ENCODE measurements at places on chromosomes 5 and 9. TPM values are rescaled to one million over a fixed set of nuclear protein-coding genes. Genes with fewer than 3 reads are reported as not detected.

The TMEM232 gene
- total RNA-seq = 3.0 TPM

The AFAP1L1 gene
- 0.08 TPM for total RNA-seq

The FOXI1 gene
- not detected for total RNA-seq

The KCNIP1 gene
- not detected for total RNA-seq

The ALDH1A1 gene
- 11.9 TPM for total RNA-seq

The RNF183 gene
- total RNA-seq = not detected

The ASS1 gene
- not detected for total RNA-seq

The FREM1 gene
- total RNA-seq = not detected

- no peak for DNase-seq
These were observed 483.5 kb upstream of the TNC start for GRCh38 chr9:115601434-115601833.

DNA sequence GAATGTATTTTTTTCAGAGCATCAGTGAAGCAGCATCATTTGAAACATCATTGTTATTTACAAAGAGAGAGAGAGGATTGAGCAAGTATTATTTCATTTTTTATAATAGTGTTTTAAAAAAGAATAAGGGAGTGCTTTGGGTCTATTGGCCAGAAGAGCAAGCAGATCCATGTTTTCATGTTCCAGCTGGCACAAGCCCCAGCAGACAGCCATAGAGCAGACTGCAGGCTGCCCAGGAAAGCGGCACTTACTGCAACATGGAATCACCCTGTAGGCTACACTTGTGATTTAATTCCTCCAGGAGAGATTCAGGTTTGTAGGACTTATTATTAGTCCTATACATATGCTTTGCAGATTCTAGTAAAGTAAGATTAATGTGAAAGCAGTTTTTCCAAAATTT, 407.0 kb upstream of the GRAMD2B start:
- no peak for DNase-seq

DNA sequence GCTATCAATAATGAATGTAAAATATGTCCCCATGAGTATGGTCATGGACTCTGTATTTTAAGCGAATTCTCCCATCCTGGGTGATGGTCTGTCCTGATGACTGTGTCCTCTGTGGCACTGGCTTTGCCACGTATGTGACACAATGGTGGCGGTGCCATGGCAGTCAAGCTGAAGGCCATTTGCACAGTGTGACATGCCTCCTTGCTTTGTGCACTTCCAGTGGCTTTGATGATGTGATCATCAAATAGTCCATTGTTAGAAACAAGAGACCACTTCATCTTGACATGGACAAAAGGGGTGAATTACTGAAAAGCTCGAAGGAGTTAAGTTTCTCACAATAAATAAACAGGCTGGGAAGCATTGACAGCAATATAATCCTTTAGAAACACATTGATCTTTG, 31.0 kb upstream of the PRRC1 start:
- DNase-seq = no peak

- no peak for DNase-seq
These were observed 8.5 kb upstream of the PPIC start for GRCh38 chr5:123044926-123045617.

DNA sequence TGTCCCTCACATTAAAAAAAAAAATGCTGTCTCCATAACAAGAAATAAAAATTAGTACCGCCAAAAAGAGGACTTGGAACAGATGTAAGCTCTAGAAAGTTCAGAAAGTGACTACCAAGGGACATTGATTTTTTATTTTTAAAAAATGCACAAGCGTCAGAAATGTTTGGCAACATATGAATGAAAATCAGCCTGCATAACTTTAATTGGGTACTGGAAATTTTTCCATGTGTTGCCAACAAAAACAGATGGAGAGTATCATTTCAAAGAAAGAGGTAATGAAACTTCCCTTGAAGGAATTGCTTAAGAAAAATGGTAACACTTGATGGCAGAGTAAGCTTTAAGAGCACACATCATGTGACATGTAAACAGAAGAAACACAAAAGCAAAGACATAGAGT, 47.2 kb downstream of the OR2K2 start:
- no peak for DNase-seq

DNA sequence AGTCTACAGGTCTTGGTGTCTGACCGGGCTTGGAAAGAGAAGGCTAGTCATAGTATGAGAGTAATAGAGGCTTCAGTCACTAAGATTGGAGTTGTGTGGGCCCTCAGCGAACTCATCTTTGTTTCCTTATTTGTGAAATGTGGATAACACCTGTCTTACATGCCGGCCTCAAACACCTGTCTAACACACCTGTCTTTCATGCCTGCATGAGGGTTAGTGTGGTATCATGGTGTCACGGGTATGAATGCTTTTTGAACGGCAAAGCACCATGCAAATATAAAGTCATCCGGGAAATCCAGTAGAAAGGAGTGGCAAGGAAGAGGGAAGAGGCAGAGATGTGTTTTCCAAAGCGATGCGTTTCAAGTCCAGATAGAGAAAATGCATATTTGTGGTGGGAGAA, 25.5 kb downstream of the GRAMD2B start:
- DNase-seq = no peak

DNA sequence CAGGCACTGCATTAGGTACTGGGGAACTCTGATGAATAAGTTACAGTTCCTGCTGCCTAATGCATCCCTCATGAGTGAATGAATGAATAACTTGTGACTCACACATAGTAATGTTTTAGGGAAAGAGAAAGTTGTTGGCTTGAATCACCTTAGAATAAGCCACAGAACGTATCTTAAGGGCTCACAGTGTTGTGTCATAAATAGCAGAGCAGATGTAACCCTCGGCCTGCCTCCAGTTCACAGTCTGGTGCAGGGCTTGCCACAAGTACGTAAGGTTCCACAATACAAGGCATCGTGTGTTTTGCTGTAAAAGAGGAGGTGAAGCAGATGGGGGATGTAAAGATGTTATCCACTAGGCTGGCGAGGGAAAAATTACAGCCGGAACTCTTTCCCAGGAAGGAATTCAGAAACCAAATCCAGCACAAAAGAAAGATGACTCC, 218.7 kb downstream of the TRPM3 start:
- no peak for DNase-seq

DNA sequence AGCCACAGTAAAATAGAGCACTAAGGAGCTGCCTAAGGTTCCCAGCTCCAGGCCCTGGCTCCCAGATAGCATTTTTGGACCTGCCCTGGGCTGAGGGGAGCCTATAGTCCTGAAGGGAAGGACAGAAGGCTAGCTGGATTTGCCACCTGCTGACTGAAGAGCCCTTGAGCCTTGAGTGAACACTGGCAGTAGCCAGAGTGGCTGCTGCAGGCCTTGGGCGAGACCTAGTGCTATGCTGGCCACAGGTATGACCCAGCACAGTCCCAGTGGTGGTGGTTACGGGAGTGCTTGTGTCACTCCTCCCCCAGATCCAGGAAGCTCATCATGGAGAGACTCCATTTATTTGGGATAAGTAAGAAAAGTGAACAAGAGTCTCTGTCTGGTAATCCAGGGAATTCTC, 10.3 kb upstream of the STX17 start:
- no peak for DNase-seq

DNA sequence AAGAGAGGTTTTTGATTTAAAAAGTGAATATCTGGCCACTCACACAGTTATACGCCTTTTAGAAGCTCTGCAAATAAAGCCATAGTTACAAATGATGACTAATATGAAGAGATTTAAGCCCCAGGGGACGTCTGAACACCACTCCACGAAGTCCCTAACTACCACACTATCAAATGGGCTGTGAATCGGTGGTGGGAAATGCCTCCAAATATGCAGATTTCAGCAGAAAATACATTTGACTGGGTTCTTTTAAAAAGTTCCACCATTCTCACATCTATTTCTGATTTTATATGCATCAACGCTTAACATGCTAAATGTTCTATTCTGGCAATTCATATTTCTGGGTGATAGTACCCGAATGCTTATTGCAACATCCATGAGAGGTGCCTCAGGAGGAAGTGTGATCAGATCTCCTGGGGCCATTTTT, 22.5 kb downstream of the TICAM2 start:
- no peak for DNase-seq

- no peak for DNase-seq
These were observed 55.1 kb downstream of the WHRN start for GRCh38 chr9:114450181-114450580.

- DNase-seq = no peak
These were observed 308.2 kb upstream of the PRR16 start for GRCh38 chr5:120155873-120156272.

DNA sequence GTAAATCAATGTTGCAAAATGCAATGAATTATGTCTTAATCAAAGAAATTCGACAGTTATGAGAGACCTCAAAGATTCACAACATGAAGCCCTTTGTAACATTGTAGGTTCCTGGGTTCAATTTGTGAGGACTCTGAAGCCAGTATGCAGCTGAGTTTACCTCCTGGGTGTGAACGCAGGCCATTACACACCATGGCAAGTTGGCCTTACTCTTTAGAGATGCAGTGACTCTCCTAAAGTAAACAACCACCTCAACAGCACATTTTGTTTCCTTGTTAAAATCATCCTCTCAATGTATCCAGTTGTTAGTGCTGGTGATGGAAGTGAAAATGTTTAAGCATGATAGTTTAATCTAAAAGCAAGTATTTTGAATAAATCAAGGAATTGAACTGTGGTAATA, 73.8 kb downstream of the JAKMIP2 start:
- no peak for DNase-seq

DNA sequence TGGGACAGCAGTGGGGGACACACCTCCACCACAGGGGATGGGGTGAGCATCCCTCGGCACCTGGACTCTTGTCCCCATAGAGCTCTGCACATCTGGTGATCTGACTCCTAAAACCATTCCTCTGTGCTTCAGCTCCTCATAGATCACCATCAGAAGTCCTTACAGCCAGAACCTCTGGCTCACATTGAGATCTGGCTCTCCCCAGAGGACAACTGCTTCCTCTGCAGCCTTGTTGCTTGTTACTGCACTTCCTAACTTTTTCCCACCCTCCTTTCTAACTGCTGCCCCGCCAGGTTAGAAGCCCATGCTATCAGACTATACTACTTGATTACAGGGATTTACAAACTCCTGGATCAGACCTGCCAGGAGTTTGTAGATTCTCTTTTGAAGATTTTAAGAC, 64.5 kb downstream of the ARSB start:
- DNase-seq = no peak

DNA sequence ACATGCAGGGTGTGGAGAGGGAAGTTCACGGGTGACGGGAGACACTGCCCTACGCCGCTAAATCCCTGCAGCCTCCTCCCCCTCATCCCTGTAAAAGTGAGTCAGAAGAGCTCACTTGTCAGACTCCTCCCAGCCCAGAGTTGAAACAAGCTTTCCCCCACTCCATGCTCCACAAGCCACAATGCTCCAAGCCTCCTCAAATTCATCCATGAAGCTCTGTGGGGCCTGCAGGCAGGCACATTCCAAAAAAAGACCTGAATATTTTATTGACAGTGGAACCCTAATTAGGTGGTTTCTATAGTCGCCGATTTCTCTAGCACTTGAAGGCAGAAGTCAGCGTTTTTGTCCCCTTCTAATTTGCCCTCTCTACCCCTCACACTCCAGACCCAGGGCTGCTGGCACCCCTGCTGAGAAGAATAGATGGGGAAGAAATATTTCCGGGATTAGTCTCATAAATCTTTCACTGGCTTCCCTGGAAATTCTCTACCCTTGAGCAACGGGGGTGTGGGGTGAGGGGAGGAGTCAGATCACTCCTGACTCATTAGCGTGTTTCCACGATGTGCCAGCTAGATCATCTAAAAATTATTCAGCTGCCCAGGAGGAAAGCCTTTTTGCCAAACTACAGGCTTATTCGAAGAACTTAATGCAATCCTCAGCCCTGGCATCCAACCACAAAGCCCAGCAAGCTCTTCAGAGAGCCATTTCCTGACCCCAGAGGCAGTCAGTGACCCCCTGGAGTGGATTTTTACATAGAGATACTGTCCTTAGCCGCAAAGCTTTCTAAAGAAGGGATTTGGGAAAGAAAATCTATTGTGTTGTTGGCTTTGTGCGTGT, 97.1 kb downstream of the ENC1 start:
- no peak for DNase-seq

GRCh38 chr5:112333331-112333781, 85.7 kb downstream of the EPB41L4A start:
- DNase-seq = no peak

DNA sequence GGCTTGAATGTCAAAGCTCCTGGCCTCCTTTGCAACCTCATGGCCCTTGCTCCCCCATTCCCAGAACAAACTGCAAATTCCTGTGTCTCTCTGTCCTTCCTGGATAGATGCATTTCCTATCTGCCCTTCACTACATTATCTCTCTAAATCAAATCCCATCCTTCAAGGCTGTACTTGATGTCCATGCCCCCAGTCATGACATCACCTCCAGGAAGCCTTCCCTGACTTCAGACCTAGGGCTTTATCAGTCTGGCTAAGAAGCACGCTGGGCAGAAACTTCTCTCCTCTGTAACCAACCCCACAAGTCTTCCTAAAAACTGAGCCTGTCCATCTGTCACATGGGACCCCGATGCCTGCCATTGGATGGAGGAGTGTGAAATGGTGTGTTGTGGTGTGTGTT, 25.7 kb upstream of the TNIP1 start:
- DNase-seq = no peak

DNA sequence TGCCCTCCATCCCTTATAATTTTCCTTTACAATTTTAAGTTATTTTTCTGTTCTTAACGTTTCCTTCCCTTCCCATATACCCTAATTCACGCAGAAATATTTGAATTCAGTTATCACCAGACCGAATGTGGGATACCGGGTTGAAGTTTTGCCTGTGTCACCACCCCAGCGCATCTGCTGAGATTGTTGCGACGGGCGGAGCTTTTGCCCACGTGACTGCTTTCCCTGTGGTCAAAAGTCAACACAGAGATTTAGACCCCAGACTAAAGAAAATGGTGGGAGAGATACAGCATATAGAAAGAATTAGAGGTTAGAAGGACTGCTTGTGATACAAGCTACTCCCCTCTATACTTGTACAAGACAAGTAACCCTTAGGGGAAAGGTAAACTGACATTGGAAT, 326.4 kb upstream of the CTNND2 start:
- no peak for DNase-seq

- peak; percentile 68 for DNase-seq
These were observed 160.7 kb downstream of the PAX5 start for GRCh38 chr9:36873247-36873875.

DNA sequence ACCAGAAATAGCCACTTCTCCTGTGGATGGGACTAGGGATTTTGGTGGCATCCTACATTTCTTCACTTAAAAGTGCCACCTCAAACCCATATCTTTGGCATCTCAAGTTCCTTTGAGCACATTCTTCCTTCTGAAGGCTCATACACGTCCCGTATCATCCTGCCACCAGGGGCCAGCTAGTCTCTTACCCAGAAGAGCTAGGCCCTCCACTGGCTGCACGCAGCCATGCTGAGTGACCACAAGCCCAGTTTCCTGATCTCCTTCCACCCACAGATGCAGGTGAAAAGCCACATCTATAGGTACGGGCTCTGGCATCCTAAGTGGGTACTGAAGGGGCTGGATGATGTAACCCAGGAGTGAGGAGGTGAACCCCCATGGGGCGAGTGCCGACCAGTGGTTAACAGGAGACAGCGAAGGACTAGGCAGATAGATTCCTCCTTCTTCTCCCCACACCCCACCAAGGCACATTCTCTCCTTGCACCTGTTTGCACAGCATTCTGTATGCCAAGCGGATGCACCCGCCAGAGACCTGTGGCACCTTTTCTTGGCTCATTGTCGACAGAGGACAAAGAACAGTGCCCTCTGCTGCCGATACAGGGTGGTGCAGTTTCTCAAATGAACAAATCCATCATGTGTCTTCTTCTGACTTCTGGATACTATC, 14.4 kb upstream of the SCGB3A1 start:
- DNase-seq = peak; percentile 53

- no peak for DNase-seq
These were observed 118.7 kb upstream of the ATP10B start for GRCh38 chr5:160970605-160971191.

- no peak for DNase-seq
These were observed 18.2 kb upstream of the DCP2 start for GRCh38 chr5:112958093-112959088.

GRCh38 chr9:97510797-97511654, 9.6 kb downstream of the TMOD1 start:
- no peak for DNase-seq
